Umbilical cord (tissue), 2 donors: ENCODE measurements at places on chromosomes 16 and 17. TPM values are rescaled to one million over a fixed set of nuclear protein-coding genes. Genes with fewer than 3 reads are reported as not detected.
A peak's percentile ranks its signal among the peaks of the same experiment; 100 is the strongest.

- no peak for DNase-seq
These were observed 12.8 kb upstream of the ZNF23 start for GRCh38 chr16:71474864-71475263.

GRCh38 chr17:77178050-77178449 is 37.3 kb downstream of the SEC14L1 start:
- DNase-seq: no peak

- peak; percentile 89 for DNase-seq
These were observed 387.1 kb upstream of the TNRC6C start for GRCh38 chr17:77571155-77571981.

GRCh38 chr17:29133121-29133713 is 47.0 kb downstream of the MYO18A start:
- peak; percentile 86 for DNase-seq

DNA sequence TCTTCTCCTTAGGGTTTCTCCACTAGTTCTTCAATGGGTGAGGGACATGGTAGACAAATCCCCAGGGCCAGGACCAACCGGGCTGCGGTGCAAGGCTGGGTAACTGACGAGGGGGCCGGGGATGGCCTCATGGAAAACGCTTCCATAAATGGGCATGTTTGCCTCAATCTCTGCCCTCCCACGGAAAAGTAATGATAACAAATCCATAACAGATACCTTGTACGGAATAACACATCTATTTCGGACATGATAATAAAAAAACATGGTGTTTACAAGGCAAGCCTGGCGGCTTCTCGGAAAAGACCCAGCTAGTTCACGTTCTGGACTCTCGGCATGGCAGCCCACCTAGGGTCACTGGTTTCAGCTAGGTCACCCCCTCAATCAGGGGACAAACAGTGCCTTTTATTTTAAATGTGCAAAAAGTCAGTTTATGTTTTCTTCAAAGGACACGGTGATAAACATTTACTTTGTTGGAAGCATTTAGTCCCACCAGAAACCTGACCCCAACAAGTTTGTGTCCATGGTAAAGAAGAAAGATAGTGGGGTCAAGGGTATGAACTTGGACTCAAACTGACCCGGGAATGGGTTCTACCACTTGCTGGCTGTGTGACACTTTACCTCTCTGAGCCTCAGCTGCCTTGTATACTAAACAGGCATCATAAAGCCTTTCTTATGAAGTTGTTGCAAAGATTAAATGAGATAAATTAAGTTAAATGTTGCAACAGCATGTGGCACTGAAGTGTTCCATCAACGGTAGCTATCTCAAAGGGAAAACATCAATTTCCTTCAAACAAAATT is 1.7 kb downstream of the MYH11 start:
- no peak for DNase-seq

GRCh38 chr17:52147872-52148271 is 10.6 kb downstream of the CA10 start:
- DNase-seq: no peak

DNA sequence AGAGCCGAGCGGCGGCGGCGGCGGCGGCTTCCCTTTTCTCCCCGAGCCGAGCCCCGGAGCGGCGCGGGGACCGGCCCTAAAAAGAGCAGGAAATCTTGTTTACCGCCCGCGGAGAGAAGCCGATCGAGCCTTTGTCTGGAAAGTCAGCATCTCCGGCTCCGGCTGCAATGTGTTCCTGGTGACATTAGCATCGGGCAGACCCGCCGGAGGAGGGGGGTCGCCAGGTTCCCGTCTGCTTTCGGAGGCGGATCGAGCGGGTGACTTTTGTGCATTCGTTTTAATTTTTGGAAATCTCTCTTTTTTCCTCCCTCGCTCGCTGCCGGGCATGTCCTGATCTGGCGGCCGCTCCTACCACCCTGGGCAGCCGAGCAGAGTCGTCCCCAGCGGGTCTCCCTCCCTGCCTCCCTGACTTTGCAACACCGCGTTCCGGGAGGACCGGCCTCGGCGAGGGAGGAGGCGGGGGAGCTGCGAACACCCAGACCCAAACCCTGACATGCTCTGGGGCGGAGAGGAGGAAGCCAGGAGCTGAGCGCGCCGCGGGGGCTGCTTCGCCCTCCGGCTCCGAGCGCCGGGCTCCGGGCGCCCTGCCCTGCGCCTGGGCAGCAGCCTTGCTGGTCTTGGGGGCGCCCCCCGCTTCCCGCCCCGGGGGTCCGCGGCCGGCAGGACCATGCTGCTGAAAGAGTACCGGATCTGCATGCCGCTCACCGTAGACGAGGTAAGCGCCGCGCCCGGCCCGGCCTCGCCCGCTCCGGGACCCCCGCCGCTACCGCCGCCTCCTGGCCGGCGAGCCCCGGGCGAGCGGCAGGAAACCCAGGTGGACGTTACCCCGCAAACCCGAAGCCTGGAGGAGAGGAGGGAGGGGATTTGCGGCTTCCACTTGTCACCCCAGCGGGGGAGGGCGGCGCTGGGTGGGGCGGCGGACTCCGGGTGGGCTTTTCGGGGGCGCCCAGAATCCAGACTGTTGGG is 690 bp downstream of the PITPNC1 start:
- DNase-seq: peak; percentile 58

GRCh38 chr17:57999496-58000017 is 7.5 kb downstream of the SRSF1 start:
- peak; percentile 83 for DNase-seq

DNA sequence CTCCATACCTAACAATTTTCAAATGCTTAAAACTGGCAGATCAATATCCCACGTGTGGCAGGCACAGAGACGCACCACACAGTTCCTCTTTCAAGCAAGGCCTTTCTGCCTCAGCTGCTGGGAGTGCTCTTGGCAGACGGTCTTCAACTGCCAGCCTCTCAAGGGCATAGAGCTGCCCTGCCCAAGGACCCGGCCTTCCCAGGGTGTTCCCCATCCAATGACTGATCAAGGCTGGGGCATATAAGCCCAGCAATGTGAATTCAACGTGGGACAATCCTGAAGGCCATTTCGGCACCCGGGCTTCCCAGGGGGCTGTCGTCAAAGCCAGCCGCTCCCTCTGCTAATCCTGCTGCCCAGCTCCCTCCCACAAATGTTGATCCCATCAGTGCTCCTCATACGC is 107.1 kb downstream of the STX8 start:
- no peak for DNase-seq

- no peak for DNase-seq
These were observed 562.8 kb downstream of the MAF start for GRCh38 chr16:79037521-79038373.

GRCh38 chr17:66443166-66443565 is 140.8 kb downstream of the PRKCA start:
- DNase-seq: no peak

DNA sequence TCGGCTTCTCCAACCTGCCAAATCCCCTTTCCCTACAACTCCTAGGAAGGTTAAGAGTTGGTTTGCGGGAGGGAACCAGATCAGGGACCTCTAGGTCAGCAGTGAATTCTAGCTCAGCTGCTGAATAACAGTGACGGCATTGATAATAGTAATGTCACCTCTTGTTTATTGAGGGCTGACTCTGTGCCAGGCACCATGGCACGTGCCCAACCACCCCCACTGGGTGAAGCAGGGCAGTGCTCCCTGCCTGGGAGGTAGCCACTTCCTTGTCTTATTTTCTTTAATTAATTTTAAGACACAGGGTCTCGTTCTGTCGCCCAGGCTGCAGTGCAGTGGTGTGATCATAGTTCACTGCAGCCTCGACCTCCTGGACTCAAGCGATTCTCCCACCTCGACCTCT is 5.5 kb upstream of the PPL start:
- DNase-seq: no peak

KRT33B gene
- total RNA-seq: not detected

TBC1D26 gene
- 12.0 TPM for total RNA-seq

RPA1 gene
- 22.4 TPM for total RNA-seq

HSD17B2 gene
- 10.4 TPM for total RNA-seq

ACSM2A gene
- 5.1 TPM for total RNA-seq

ADGRG3 gene
- total RNA-seq: not detected

SMIM36 gene
- total RNA-seq: 1.9 TPM

PIK3R6 gene
- total RNA-seq: 0.48 TPM
